ENCODE measurements at places on chromosomes 7 and 10.

DNA sequence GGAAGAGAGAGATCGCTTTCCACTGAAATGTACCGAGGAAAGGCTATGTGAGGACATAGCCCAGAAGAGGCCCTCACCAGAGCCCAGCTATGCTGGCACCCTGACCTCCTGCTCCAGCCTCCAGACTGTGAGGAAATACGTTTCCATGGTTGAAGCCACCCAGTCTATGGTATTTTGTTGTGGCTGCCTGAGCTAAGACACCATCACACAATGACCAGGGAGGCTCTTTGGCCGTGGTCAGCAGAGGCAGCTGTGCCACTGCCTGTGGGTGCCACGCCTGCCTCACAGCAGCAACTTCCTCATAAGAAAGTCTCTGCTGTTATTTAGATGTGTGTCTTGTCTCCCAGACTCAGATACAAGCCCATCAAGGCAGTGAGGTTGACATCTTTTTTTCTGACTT lies 182.7 kb upstream of the PLXNA4 start:
- DNase-seq: no peak

GRCh38 chr10:62196528-62196927 lies 72.1 kb downstream of the RTKN2 start:
- DNase-seq: no peak

DNA sequence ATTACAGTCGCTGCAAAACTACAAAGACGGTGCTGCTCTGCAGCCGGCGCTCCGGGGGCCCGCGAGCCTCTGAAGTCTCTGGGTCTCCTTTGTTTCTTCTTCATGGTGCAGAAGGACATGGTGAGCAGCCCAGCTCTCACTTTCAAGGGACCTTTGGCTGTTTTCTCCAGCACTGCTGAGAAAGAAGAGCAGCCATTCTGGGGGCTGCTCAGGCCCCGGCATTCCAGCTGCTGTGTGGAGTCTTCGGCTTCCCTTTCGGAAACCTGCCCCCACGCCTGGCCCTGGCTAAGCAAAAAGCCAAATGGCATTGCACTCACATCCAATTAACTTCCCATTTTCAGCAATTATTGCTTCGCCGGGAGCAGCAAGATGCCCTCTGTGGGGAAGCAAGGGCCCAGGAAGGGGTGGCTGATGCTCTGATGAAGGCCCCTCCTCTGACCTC lies 555.7 kb downstream of the PTPRN2 start:
- DNase-seq: no peak

GRCh38 chr7:100472854-100473499 lies 6.0 kb downstream of the TSC22D4 start:
- DNase-seq: no peak

DNA sequence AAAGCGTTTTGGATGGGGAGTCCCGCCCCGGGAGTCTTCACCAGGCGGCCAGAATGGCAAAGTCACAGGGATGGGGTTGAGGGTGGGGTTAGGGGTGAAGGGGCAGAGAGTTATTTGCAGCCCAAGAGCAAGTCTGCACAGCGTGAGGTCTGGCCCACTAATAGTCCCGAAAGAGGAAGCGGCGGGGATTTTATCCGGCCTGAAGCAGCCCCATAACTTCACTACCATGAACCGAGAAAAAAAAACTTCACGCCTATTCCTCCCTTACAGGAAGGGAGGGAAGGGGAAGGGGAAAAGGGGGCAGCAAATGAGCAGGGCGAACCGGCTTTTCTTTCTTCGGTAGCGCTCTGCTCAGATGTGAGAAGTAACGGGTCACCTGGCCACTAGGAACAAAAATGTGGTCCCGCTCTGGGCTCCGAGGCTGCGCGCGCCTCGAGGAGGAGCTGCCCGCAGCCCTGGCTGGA lies 712 bp downstream of the ITPRIP start:
- no peak for DNase-seq

- DNase-seq: no peak
Observed at GRCh38 chr7:31111109-31111451, 59.0 kb downstream of the ADCYAP1R1 start.

- no peak for DNase-seq
Observed at GRCh38 chr10:20769481-20769880, 127.6 kb downstream of the NEBL start.

DNA sequence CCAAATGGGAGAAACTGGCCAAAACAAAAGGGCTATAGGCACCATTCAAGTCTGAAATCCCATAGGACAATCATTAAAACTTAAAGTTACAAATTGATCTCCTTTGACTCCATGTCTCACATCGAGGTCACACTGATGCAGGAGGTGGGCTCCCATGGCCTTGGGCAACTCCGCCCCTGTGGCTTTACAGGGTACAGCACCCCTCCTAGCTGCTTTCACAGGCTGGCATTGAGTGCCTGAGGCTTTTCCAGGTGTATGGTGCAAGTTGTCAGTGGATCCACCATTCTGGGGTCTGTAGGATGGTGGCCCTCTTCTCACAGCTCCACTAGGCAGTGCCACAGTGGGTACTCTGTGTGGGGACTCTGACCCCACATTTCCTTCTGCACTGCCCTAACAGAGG lies 662.1 kb downstream of the XPNPEP1 start:
- DNase-seq: no peak

DNA sequence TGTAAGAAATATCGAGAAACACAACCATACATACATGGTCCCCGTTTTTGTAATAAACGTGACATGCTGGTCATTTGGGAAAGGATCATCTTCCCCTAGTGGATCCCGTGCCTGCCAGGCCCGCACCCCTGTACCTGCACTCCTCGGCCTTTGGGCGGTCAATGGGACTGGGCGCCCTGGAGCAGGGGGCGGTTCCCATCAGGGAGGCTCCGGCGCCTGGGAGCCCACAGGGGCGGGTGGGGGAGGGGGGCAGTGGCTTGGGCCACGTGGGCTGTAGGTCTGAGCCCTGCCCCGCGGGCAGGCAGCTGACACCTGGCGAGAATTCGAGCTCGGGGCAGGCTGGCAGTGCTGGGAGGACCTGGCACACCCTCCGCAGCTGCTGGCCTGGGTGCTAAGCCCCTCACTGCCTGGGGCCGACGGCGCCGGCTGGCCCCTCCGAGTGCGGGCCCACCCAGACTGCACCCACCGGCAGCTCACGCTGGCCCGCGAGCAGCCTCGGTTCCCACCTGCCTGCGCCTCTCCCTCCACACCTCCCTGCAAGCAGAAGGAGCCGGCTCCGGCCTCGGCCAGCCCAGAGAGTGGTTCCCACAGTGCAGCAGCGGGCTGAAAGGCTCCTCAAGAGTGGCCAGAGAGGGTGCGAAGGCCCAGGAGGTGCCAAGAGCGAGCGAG lies 361.6 kb upstream of the GRM3 start:
- no peak for DNase-seq

GRCh38 chr7:95209276-95209675 lies 115.1 kb downstream of the PON1 start:
- DNase-seq: no peak

DNA sequence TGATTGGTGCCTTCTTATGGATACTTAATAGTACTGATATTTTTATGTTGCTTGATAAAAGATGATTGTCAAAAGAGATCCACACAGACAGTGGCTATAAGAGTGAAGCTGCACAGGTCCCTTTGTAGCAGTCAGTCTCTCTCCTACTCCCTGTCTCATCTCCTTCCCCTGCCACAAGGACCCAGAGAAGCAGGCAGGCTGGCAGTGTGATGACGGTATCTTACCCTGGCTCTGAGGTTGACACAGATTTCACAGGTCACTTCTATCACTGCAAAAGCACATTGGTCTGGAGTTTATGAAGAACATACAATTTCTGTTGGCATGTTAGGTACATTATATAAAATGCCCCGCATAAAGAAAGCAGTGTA lies 64.4 kb upstream of the AHR start:
- DNase-seq: no peak

- no peak for DNase-seq
Observed at GRCh38 chr7:29328811-29329210, 134.2 kb downstream of the CHN2 start.

- DNase-seq: no peak
Observed at GRCh38 chr7:64882341-64883112, 20.5 kb upstream of the ZNF273 start.

GRCh38 chr7:39073432-39073831 lies 95.7 kb downstream of the POU6F2 start:
- no peak for DNase-seq

DNA sequence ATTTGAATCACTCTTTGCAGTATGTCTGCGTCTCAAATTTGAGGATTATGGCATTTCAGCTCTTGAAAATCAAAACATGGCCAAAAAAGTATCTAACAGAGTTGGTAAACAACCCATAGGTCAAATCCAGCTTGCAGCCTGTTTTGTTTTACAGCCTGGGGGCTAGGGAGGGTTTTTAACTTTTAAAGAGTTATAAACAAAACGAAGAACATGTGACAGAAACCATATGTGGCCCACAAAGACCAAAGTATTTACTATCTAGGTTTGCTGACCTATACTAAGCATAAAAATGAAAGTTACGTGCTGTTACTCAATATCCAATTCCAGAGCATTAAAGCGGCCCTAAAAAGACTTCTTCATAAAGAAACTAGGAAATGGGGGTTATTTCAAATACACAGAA lies 55.5 kb upstream of the STARD3NL start:
- DNase-seq: no peak

DNA sequence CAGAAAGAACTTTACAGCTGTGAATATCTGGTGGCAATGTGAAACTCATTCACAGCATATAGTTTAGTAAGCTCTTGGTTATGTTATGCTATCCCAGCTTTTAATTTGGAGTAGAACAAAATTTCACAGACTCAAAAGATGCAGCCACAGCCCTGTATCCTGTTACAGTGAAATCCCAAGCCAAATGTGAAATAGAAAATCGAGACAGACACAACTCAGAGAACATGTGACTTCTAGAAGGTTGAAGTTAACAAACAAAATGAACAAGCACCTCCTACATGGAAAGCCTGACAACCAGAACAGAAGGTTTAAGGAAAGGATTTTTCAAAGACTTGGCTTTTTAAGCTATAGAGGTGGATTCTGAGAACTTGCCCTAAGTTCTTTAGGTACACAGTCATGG lies 39.6 kb downstream of the JAZF1 start:
- no peak for DNase-seq

- DNase-seq: no peak
Observed at GRCh38 chr10:78292250-78292981, 258.8 kb downstream of the RPS24 start.

GRCh38 chr10:24744946-24745345 lies 21.3 kb upstream of the ARHGAP21 start:
- no peak for DNase-seq

DNA sequence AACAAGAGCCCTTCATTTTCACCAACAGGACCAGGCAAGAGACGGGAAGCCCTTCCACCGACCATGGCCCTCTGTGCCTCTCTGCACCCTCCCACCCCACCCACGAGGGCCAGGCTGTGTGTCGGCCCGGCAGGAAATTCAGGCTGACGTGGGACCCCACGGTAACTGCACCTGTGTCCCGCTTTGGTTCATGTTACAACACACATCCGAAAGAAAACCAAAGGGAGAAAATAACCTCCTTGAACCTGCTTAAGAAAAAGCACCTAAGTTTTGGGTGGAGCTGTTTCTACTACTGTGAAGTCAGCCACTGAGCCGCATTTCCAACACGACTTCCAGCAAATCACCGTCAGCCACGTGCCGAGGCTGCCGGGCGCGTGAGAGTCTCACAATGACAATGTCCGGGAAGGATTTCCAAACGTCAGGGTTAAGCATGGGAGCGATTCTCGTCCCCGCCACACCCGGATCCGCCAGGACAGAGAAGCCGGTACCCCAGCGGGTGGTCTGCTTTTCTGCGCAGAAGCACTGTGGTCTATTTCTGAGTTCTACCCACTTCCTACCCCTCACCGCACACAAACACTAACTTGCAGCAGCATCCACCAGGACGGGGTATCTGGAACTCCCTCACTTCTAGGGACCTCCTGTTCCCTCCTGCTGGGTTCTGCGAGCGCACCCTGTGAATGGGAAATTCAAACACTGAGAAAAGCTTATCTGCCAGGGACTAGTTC lies 36.6 kb downstream of the AMZ1 start:
- DNase-seq: no peak

GRCh38 chr10:121511943-121512342 lies 86.3 kb downstream of the FGFR2 start:
- no peak for DNase-seq
